NCI-H1694 treated with DMSO at 0.1 percent for 48 hours (cell line): ENCODE measurements at places on chromosomes 7 and 10.
A peak's percentile ranks its signal among the peaks of the same experiment; 100 is the strongest.

- no peak for DNase-seq
Observed at GRCh38 chr7:139830292-139830691, 1.2 kb downstream of the TBXAS1 start.

DNA sequence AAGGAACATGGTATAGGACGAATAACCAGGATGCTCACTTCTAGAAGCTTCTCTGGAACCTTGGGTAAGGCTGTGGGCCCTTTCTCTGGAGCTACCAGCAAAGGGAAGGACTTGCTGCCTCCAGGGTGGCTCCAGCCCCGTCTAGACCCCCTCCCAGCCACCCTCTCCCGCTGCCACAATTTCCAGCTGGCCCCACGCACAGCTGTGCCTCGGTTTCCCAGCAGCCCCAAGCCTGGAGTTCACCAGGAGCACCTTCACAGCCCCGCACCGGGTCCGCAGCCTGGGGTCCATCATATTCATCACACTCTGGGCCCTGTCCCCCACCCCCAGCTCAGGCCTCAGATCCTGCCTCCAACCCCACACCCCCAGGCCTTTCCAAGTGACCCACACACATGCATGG is 35.6 kb upstream of the GTF2IRD1 start:
- DNase-seq, result no peak

DNA sequence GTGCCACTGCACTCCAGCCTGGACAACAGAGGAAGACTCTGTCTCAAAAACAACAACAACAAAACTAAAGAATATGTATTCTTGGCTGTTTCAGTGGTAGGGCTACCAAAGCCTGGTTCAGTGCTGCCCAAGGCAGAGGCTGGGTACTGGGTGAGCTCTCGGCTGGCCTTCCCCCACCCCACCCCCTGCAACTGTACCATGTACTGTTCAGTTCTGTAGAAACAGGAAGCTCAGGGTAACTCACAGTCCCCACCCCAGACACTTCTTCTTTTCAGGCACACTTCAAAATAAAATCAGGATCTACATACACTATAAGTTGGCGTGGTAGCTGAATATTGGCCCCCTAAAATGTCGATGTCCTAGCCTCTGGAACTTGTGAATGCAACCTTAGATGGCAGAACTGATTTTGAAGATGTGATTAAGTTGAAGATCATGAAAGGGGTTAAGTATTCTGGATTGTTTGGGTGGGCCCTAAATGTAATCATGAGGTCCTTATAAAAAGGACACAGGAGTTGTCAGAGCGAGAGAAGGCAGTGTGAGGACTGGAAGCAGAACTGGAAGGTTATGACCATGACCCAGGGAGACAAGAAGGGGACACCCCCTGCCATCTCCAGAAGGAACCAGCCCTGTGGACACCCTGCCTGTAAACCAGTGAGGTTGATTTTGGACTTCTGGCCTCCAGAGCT is 31.2 kb downstream of the TBXAS1 start:
- no peak for DNase-seq

DNA sequence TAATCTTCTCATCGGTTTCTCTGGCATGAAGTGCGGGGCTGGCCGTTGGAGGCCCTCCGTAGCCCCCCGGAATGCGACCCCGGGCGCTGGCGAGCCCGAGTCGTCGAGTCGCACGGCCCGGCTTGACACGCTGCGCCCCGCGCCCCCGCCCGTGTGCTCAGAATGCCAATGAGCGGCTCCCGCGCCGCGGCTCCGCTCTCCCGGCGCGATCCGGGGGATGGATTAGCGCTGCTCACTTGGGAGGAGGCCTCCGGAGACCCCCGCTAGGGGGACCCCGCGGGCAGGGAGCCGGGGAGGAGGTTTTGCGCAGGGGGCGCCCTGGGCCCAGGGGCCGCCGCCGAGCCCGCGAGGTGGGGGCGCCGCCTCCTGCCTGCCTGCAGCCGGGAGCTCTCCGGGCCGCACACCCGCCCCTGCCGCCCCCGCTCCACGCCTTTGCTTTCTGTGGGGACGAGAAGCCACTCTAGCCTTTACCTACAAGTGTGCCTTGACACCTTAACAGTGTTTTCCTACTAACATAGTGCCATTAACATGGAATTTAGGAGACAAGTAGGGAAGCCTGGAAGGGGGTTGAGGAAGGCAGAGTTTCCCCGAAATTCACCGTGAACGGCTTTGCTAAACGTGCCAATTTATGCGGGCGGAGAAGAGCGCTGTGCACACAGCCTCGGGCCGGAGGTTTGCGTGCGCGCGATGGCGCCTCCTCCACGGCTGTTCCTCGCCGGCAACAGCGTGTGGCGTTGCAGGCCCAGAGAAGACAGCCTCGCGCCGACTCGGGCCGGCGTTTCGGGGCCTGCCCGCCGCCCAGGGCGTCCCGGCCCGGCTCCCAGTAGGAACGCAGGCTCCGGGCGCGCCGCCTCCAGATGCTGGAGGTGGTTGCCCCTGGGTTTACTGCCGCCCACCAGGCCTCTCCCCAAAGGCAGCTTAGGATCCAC is 7.1 kb downstream of the SHH start:
- peak; percentile 39 for DNase-seq

DNA sequence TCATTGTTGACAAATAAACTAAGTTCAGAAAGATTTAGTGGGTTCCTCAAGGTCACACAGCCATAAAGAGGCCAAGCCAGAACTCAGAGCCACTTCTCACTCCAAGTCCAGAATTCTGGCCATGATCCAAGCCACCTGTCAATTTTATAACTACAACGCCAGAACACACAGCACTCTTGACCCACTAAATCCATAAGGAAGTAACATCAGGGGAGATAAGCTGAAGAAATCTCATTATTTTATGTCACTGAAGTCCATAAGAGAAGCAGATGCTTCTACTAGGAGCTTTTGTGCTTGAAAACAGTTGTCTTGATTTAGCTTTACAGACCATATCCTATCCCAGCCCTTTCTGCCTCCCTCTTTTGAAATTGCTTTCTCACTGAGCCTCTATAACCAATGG is 15.9 kb downstream of the ADAM12 start:
- no peak for DNase-seq

- no peak for DNase-seq
Observed at GRCh38 chr10:45000752-45001380, at the start of gene ZNF22. ZNF22 (plus strand) TSS chr10:45000923; CDS start chr10:45003369, 2,446 bp downstream.

- DNase-seq, result no peak
Observed at GRCh38 chr10:44926751-44927351, 15.7 kb downstream of the TMEM72 start.

DNA sequence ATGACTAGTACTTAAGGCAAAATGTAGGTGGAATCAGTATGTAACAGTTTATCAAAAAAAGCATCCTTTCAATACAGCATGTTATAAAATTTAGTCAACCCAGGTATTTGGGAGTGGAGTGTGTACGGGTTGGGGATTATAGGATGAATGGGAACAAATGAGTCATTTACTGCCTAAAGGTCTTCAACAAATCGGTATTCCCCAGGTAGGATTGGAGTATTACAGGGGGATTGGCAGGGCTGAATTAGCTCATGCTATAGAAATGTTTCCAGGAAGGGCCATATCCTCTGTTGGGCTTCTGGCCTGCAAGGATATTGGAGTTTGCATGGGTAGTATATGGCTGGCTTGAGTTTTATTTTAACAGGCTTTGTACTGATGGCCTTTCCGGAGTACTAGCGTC is 723.7 kb downstream of the SORCS1 start:
- no peak for DNase-seq

DNA sequence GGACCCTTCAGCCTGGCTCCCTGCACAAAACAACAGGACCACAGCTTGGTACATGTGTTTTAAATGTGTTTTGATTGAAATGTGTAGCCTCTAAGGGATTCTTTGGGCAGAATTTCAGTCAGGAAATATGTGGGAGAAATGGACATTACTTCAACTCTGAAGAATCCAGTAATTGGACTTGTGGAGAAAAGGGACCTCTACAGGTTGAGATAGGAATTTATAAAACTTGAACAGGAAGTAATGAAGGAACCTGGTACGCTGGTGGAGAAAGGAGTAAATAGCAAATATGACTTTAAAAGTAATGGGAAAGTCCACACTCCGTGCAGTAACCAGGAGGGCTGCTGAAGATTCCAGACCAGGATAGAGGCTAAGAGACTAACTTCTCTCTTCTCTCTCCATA is 220.5 kb downstream of the LHFPL3 start:
- DNase-seq, result peak; percentile 26

DNA sequence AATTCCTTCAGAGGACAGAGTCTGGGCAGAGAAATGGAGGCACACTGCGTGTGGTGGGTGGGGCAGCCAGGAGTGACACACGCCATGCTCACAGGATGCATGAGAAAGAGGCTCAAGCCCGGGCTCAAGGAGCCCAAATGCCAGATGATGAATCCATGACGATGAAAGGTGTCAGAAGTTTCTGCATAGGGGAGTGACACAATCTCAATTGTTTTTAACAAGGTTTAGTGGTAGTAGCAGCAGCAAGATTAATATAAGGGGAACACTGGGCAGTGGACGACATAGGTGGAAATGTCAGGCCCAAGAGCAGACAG is 126.1 kb downstream of the TNS3 start:
- no peak for DNase-seq

- DNase-seq, result no peak
Observed at GRCh38 chr10:23013581-23014335, 81.6 kb upstream of the MSRB2 start.

GRCh38 chr10:72329290-72330068 is 25.2 kb downstream of the DNAJB12 start:
- no peak for DNase-seq

- DNase-seq, result no peak
Observed at GRCh38 chr10:62422068-62422590, 48.0 kb downstream of the ZNF365 start.

GRCh38 chr10:71888248-71888622 is 37.2 kb upstream of the PSAP start:
- no peak for DNase-seq

DNA sequence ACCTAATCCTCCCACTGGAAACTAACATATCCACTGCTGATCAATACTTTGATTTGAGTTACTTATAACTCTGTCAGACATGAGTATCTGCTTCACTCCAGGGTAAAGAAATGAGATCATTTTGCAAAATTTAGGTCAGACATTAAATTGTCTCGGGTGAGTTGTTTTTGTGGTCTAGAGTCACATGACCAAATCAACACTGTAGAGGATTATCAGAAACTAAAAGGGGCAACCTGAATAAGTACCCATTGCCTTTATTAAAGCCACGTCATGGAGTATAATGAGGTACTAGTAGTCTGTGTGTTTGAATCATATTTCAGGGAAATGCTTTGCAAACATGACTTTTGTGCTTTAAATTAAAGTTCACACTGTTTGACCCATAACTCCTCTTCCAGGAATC is 107.7 kb upstream of the ADO start:
- DNase-seq, result no peak

- no peak for DNase-seq
Observed at GRCh38 chr7:158260567-158261361, 326.9 kb downstream of the PTPRN2 start.

DNA sequence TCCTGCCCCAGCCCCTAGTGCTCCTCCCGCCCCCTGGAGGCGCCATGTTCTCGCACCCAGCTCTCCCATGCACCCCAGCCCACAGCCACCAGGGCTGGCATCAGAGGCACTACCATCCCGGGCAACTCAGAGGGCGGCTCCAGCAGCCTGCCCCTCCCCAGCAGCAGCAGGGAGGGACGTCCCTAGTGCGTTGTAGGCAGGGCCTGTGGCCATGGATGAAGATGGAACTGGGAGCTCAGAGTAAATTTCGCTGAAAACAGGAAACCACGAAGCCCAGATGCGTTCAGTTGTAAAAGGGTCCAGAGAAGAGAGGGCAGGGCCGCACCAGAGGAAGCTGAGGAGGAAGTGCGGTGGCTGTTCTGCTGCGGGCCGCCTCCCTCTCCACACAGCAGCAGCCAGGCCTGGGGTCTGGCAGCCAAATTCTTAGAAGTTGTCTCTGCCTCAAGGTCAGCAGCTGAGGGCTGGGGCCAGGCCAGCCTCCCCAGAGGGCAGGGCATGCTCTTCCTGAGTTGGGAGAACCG is 24.6 kb downstream of the VSIR start:
- DNase-seq, result no peak

GRCh38 chr10:87578842-87579401 is 74.2 kb downstream of the MINPP1 start:
- no peak for DNase-seq

GRCh38 chr10:68721673-68722335 is 765 bp downstream of the CCAR1 start:
- DNase-seq, result no peak

DNA sequence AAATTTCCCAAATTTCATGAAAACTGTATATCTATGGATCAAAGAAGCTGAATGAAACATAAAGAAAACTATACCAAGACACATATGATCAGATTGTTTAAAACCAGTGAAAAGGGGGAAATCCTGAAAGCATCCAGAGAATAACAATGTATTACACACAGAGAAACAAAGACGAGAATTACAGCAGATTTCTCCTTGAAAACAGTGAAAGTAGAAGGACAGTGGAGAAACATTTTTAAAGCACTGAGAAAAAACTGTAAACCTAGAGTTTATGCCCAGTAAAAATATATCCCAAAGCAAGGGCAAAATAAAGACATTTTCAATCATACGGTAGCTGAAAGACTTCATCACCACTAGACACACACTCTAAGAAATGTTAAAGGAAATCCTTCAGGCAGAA is 121.0 kb downstream of the DPY19L1 start:
- no peak for DNase-seq

DNA sequence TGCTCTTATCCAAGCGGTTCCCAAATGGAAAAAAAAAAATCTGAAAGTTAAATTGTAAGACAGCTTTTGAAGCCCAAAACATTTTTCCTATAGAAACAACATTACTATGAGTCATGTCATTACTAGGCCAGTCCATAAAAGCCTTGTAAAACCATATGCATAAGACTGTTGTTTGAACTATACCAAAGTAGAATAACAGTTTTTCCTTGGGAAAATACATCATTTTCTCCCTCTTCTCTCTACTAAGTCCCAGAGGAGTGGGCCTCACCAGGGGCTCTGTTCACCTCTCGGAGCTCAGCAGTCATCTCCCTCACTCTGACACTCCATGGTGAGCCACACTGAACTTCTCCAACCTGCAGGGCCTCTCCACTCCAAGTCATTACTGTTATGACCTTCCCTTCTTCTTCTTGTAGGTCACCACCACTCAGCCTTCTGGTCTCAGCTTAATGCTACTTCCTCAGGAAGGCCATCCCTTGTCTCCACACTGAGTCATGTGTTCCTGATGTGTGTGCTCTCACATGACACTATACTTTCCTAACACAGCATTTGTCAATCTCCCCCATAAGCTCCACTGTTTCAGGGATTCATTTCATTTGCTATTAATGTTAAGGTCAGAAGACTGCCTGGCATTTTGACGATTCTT is 32.5 kb downstream of the ZNF438 start:
- no peak for DNase-seq

DNA sequence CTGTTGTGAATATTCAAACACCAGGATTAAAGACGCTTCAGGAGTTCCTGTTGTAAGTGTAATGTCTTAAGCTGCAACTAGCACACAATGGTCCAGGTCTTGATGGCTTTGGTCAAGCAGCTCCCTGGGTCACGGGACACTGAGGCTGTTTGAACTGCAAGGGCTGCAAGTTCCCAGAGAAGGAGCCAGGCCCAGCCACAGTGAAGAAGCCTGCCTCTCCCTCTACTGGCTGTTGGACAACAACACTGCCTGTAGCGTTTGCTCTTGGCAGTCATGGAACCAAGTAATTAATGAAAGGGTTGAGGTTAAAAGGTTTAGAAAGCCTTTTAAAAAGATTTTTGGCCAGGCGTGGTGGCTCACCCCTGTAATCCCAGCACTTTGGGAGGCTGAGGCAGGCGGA is 31.9 kb upstream of the GUSB start:
- no peak for DNase-seq
